Ureter (tissue), 1 donor: ENCODE measurements at places on chromosomes 4 and X. TPM values are rescaled to one million over a fixed set of nuclear protein-coding genes. Genes with fewer than 3 reads are reported as not detected.

GRCh38 chr4:120809518-120809917 lies 113.0 kb downstream of the PRDM5 start:
- no peak for DNase-seq

GRCh38 chr4:95410387-95410977 lies 138.3 kb downstream of the UNC5C start:
- DNase-seq: no peak

GRCh38 chr4:68264875-68265565 lies 19.5 kb upstream of the TMPRSS11B start:
- no peak for DNase-seq

GRCh38 chr4:112026058-112026457 lies 119.2 kb upstream of the FAM241A start:
- DNase-seq: no peak

GRCh38 chrX:19152762-19153161 lies 30.5 kb upstream of the ADGRG2 start:
- no peak for DNase-seq

DNA sequence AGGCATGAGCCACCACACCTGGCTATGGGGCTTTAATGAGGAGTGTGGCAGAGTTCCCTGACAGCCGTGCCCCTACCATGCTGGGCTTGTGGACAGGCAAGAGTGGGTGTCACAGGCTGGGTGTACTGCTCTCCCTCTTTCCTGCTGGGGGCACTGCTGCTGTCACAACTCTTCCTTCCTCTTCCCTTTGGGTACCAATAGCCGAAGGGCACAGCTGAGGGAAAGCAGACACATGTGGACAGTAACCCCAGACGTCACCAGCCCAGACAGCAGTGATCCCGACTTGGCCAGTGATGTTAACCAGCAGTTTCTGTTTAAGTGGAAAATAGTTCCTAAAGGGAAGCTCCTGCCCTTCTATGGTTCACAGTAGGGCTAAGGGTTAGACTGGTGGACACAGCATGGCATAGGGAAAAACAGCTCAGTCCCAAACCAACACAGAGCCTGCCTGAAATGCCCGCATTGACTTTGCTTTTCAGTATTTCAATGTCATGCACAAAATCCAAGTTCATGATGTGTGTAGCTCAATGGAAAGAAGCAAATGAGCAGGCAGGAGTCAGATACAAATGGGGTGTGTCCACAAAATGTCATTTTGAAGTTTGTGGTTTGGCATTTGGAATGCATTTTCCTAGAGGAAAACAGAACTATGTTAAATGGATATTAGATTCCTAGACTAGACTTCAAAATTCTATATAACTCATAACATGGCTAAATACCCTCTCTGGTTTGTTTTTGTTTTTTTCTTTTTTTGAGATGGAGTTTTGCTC lies 24.9 kb upstream of the DDX3X start:
- no peak for DNase-seq

GBA3 gene
- 0.44 TPM for total RNA-seq
